NB4 (cell line): ENCODE measurements at places on chromosomes 13 and 19.

GRCh38 chr19:43820098-43820883 lies 6.8 kb upstream of the ZNF283 start:
- DNase-seq = no peak

DNA sequence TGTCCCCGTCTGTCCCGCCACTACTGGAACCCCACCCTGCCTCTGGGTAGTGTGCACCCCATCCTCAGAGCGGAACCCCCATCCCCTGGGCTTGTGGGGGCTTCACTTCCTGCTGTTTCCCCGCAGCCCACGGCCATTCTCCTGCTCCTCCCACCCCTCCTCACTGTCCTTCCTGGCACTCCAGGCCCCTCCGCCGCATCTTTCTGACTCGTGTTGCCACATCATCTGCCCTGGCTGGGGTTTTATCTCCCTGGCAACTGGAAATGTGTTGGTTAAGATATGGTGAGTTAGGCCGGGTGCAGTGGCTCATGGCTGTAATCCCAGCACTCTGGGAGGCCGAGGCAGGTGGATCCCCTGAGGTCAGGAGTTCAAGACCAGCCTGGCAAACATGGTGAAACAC lies 37.3 kb downstream of the KDM4B start:
- peak; percentile 20 for DNase-seq

- no peak for DNase-seq
Observed at GRCh38 chr19:50005428-50005827, 19.7 kb downstream of the VRK3 start.

GRCh38 chr19:7331446-7331845 lies 17.3 kb upstream of the ARHGEF18 start:
- DNase-seq = no peak

DNA sequence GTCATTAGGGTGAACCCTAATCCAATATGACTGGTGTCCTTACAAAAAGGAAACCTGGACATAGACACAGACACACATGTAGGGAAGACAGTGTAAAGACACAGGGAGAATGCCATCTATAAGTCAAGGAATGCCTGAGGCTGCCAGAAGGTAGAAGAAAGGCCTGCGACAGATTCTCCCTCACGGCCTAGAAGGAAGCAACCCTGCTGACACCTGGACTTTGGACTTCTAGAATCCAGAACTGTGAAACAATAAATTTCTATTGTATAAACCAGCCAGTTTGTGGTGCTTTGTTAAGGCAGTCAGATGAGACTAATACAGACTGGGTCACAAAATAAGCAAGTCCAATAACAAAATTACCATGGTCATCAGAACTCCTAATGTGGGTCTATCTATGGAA lies 120.4 kb downstream of the ENOX1 start:
- DNase-seq = no peak

GRCh38 chr19:17055636-17056035 lies 19.6 kb downstream of the HAUS8 start:
- no peak for DNase-seq

DNA sequence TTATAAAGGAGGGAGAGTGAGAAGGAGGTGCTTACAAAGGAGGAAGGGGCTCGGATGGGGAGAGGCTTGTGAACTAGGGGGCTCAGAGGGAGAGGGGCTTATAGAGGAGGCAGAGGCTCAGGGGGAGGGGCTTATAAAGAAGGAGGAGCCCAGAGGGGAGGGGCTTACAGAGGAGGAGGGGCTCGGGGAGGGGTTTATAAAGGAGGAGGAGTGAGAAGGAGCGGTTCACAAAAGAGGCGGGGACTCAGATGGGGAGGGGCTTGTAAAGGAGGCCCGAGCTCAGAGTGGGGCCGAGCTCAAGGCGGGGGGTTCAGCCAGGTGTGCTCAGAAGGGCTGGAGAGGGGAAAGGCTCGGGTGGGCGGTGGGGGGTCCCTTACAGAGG lies 500 bp downstream of the SMIM24 start:
- no peak for DNase-seq

DNA sequence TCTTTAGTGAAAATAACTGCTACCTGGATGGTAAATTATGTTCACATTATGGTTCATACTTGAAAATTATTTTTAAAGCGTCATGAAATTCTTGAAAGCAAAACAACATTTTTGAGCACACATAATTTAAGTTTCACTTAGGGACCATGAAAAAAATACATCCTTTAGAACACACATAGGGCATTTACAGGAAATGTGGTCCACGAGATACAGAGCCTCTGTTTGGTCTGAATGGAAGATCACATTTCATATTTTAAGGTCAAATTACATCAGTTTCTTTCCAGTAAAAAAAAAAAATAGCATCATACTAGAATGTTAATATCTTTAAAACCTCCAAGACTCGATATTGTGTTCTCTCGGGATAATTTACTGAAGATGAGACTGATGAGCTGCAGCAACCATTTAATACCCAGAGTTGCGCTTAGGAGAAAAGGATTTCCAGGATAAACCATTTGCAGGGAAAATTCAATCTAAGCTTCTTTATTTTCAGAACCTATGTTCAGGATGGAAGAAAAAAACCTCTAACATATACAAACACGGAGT lies 720.7 kb downstream of the DIAPH3 start:
- DNase-seq = no peak

DNA sequence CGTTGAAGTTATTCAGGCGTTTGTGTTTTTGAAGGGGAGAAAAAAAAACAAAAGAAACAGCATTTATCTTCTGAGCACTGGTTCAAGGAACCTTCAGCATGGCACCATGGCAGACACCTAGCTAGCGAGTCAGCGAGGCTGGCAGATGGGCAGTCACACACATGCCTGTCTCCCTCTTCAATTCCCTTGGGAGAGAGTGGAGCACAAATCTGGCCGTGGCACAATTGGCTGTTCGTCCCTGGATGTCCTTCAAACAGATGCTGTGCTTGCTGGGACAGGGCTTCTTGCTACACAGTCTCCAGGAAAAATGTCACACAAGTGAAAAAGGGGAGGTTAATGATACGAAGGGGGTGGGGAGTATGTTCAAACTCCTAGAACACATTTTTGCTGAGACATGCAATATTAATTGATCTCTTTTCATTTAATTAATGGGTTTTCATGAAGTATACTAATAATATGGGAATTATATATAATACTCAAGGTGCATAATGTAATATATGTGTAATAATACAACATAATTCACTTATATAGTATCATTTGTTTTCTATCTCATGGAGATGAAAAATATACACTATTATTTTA lies 1674.5 kb upstream of the SLC10A2 start:
- no peak for DNase-seq

- no peak for DNase-seq
Observed at GRCh38 chr13:110419946-110420345, 112.9 kb downstream of the COL4A2 start.

- DNase-seq = peak; percentile 83
Observed at GRCh38 chr19:46746281-46747057, at the start of gene STRN4. Gene STRN4 (minus strand): TSS chr19:46746450. CDS start chr19:46746430, 20 bp downstream.

DNA sequence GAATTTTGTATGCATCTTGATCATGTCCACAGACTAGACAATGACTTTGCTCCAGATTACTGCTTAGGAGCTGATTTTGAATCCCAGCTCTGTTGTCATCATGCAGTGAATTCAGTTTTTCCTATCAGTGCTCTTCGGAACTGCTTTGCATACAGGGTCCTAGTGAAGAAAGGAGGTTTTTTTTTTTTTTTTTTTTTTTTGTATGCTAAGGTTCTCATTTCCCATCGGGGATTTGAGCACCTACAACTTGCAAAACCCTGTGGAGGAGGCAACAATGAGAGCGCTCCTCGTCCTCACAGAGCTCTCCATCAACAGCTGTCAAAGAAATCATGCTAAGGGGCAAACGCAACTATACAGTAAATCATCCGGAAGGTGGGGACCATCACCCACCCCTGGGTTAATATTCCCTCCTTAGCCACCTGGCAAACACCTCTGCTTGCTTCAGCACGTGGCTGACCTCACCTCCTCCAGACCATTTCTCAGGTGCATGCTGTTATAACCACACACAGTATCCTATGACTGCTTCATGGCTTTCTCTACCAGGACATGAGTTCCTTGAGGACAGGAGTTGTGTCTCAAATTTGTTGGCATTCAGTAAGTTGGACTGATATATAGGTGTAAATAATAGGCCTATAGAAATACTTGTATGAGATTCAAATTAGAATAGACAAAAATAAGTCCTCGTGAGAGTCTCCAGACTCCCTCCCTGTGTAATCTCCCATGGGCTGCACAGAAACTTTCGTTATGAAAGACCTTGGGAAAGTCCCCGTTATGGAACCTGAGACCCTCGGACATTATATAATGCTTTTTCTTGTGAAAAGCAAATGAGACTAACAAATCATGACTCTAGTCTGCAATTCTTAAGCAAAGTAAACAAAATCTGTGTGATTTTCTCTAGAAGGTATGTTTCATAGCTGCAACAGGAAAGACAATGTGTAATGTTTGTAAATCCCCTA lies 113.8 kb downstream of the KATNAL1 start:
- no peak for DNase-seq

DNA sequence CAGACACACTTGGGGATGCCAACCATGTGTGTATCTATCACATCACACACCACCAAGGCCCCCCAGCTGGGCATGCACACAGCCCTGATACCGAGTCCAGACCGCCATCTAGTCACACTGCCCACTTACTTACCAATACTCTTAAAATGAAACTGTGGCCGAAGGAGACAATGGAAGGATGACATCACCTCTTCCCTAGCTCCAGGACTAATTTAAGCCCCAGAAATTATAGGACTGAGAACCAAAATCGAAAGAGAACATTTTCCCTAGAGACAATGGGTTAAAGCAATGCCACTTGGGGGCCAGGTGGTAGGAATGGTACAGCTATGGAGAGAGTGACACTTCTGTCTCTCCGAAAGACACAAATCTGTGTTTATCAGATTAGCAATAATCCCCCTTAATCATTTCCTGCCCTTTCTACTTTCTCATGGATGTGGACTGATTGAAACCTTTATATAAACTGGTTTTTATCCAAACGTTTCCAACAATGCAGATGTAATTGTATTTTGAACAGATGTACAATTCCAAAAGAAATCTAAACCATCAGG lies 663 bp upstream of the GGACT start:
- DNase-seq = peak; percentile 9

GRCh38 chr13:62387647-62388046 lies 972.0 kb upstream of the PCDH20 start:
- no peak for DNase-seq

- no peak for DNase-seq
Observed at GRCh38 chr13:46893221-46893740, 3.6 kb downstream of the HTR2A start.

DNA sequence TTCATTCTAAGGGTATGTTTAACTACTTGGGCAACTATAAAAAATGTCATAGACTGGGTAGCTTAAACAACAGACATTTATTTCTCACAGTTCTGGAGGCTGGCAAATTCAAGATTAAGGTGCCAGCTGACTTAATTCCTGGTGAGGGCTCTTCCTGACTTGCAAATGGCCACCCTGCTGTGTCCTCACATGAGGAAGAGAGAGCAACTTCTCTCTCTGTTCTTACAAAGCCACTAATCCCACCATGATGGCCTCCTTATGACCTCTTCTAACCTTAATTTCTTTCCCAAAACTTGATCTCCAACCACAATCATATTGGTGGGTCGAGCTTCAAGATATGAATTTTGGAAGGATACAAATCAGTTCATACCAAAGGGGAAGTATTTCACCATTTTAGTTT lies 399.0 kb downstream of the DCT start:
- no peak for DNase-seq
